CD4-positive, alpha-beta T cell treated with Interleukin-4 for 4 hours (primary cell): ENCODE measurements at places on chromosomes 4 and X.

DNA sequence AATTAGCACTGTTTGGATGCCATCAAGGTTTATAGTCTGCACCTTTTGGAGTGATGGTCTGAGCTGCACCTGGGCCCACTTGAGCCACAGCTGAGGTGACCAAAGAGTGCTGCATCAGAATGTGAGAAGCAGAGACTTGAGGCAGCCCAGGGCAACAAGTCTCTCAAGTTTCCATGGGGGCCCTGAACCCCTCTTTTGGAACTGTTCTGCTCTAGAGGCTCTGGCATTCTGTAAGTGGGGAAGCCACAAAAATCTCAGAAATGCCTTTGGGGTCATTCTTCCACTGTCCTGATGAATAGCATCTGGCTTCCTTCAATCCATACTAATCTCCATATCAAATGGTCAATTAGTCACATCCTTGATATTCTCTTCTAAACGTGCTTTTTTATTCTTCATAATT lies 298.4 kb upstream of the MAOA start:
- no peak for DNase-seq

GRCh38 chrX:107827030-107827831 lies 1.6 kb downstream of the MID2 start:
- peak; percentile 0 for DNase-seq

DNA sequence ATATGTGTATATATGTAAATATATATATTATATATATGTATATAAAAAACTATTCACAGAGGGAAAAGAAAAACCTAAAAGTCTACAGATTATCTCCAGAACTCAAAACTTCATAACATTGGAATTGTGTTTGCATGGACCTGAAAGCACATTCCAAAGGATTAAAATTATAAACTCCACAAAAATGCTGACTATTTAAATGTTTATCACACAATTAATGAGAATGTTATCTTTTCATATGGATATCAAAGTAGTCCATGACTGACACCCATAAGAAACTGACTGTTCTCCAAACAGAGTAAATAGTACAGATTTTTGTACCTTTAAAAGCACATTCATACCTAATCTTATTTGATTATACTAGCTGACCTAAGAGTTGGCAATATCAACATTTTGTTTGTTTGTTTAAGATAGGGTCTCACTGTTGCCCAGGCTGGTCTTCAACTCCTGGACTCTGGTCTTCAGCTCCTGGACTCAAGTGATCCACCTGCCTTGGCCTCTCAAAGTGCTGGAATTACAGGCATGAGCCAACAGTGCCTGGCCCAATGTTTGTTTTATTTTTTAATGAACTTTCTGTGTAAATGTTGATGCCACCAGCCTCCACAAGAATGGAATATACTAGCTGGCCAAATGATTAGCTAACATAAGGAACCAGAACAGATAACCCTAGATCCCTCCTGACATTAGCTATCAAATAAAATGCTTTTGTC lies 50.0 kb downstream of the SLC39A8 start:
- DNase-seq = no peak

DNA sequence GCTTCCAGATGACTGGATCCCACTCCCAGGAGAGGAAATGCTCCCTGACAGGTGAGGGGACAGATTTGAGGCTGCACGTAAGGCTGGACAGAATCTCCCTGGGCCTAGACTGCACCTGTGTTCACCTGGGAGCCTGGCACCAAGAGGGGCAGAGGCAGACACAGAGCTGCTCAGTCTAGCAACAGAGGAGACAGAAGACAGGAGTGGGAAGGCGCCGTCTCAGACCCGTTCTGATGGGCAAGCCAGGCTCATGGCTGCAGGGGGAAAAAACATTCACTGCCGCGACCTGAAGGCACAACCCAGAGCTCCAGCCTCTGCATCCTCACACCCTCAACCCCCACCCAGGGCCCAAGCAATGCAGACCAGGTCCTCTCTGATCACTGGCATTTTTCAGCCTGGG lies 16.8 kb downstream of the BCAP31 start:
- no peak for DNase-seq

- DNase-seq = no peak
Observed at GRCh38 chr4:32374206-32374605, 1654.0 kb downstream of the PCDH7 start.

- no peak for DNase-seq
Observed at GRCh38 chr4:181860157-181860556, 383.0 kb upstream of the TENM3 start.

DNA sequence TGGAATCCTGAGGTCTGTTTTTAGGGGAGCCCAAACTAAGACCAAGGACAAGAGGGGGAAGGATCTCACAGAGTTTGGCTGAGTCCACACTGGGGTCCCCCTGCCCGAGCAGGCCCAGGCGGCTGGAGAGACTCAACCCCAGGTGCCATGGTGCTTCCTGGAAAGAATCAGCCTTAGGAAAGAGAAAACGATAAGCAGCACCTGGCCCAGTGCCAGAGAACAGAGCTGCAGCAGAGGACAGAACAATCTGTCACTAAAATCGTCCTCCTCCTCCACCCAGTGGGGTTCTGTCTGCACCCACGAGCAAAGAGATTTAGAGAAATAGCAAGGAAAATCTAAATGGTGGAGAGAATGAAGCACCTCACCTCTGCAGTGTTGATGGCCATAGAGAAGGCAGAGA lies 470.5 kb downstream of the BCOR start:
- DNase-seq = no peak

GRCh38 chr4:64715741-64716140 lies 306.5 kb upstream of the TECRL start:
- DNase-seq = no peak
